ENCODE measurements at places on chromosomes 5 and 9.

- no peak for DNase-seq
Measured at GRCh38 chr9:129850821-129851550, 15.7 kb downstream of the USP20 start.

DNA sequence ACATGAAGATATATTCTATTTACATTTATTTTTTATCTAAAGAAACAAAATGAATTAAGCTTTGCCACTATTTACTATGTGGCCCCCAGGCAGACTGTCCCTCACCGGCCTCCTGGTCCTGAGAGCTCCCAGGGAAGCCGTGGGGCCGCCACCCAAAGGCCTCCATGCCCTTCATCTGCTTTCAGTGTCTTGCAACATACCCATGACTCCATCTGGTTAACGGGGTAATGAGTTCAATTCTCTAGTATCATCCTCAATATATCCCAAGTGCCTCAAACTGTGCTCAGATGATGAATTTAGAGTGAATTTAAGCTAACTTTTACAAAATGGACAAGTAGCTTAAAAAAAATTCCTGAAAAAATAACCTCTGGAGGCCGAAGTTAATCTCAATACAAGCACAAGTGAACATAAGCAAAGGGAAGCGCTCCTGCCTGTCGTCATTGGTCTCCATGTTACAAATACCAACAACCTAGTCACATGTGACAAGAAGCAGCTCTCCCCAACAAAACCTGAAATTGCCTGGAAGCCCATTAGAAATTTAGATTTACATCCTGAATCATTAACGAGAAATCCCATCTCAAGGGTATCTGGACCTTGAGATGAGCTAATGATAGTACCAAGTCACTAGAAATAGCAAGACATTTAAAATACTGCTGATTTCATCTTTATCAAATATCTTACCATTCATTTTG, 26.1 kb downstream of the DAP start:
- no peak for DNase-seq

DNA sequence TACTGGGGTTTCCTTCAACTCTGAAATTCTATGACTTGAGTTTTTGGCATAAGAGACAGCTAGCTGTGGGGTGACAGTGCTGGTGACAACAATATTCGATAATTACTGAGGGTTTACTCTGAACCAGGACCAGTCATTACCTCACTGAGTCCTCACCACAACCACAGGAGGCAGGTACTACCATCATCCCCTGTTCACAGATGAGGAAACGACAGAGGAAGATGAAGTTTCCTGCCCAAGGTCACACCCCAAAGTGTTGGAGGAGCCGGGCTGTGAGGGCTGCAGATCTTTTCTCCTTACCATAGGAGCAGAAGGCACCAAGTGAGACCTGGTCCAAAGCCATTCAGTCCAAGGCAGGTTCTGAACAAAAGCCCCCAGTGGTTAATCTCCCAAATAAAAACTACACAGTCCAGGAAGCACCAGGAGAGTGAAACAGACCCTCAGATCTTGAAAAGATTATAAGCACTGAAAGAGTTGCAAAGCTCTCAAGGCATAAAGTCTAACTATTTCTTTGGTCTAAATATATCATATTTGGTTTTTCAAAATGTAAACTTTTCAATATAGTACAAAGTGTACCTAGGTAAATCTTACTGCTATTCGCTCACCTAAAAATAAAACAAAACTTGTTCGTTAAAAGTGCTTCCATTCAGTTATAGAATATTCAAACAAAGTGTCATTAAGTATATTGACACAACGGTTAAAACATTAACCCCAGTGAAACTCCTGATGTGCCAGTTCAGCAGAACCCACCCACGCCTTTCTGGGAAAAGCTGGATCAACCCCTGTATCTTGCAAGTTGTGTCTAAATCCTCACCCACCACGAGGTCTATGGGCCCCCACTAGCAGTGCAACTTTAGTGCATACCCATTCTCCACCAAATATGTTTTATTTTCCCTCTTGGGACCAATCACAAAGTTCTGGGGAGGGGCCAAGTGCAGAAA, 82.6 kb upstream of the EQTN start:
- no peak for DNase-seq

GRCh38 chr9:86062845-86063693, 36.3 kb downstream of the GOLM1 start:
- no peak for DNase-seq

All from NCI-H446 (cell line).